ENCODE measurements at places on chromosomes 3 and 15.

DNA sequence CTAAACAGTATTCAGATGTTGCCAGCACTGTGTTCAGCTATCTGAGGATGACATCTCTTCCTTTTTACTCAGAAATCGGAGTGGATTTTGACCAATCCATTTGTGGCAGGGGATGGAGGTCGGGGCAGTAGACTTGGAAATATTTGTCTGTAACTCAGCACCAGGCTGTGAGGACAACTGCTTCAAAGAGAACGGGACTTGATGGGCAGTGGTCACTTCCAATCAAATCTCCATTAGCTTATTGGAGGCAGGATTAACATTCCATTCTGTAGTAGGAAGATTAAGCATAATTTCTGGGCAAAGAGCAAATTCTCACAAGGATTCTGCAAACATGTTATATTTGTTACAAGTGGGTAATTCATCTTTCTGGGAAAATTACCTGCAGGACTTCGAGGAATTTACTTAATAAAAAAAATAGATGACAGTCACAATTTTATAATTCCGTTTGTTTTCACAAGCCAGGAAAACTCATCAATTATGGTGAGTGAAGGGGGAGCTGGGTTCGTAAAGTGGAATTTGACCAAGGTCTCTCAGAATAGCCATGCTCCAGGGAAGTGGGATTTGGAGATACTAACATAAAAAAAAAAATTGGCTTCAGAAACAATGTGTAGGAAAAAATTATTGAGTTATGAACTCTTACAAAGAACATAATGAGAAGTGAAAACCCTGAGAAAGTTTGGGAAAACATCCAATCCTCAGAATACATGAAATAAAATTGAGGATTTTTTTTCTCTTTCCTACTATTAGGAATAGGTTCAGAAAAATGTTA lies 18.1 kb downstream of the CRABP1 start:
- DNase-seq, result no peak

- no peak for DNase-seq
Observed at GRCh38 chr3:105904678-105905284, 36.0 kb upstream of the CBLB start.

- no peak for DNase-seq
Observed at GRCh38 chr3:72274493-72275330, 489.8 kb upstream of the PROK2 start.

DNA sequence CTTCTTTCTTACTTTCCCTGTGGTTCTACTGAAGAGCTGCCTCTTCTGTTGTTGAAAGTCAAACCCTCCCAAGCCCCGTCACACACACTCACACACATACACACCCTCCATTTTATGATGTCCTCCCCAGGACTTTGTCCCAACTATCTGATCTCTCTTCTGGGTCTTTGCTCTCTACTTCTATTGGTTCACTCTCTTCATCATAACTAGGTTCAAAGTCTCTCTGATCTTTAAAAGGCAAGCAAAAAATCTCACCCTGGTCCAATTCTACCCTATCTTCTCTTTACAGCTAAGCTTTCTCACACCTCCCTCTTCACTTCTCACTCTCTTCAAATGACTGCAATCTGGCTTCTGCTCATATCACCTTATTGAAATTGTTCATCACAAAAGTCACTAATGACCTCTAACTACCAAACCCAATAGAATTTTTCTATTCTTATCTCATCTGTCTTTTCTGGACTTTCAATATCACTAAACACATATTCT lies 34.8 kb downstream of the LRRFIP2 start:
- no peak for DNase-seq

GRCh38 chr3:42225486-42226363 lies 40.3 kb downstream of the CCK start:
- no peak for DNase-seq

DNA sequence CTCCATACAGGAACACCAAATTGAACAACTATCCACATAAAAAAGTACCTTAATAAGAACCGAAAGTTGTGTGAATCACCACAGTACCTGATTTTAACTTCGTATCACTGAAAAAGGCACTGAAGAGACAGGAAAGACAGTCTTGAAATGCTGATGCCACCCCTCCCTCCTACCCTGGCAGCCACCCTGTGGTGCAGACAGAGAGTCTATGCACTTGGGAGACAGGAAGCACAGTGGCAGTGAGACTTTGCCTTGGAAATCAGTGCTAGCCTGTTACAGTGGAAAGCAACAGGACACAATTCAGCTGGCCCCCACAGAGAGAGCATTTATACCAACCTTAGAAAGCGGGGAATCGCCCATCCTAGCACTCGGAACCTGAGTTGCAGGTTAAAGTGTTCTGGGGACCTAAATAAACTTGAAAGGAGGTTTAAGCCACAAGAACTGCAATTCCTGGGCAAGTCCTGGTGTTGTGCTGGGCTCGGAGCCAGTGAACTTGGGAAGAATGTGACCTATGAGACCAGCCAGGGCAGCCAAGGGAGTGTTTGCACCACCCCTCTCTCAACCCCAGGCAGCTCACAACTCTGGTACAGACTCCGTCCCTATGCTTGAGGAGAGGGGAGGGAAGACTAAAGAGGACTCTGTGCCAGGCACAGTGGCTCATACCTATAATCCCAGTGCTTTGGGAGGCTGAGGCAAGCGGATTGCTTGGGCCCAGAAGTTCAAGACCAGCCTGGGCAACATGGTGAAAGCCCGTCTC lies 240.1 kb downstream of the ISL2 start:
- DNase-seq, result no peak

All from activated CD4-positive, alpha-beta T cell treated with anti-CD3 and anti-CD28 coated beads, Interleukin-2, amount 50 U/mL, for 1 hour (primary cell).